A549 treated with AZD2906 at 1 μM for 4 hours (cell line): ENCODE measurements at places on chromosomes 2 and 18. TPM values are rescaled to one million over a fixed set of nuclear protein-coding genes. Genes with fewer than 3 reads are reported as not detected.

Gene SAG
- not detected in 5 replicates for total RNA-seq

Gene SERPINB5
- total RNA-seq, result 0.09 to 0.34 TPM (median 0.10 TPM) in 5 replicates

Gene ASPRV1
- 0.20 to 0.38 TPM (median 0.25 TPM) in 5 replicates for total RNA-seq

Gene CRYGC
- total RNA-seq, result not detected in 5 replicates

Gene SCLY
- 17.9 to 21.9 TPM (median 19.4 TPM) in 5 replicates for total RNA-seq

Gene SLC4A3
- 2.0 to 3.8 TPM (median 2.9 TPM) in 5 replicates for total RNA-seq

Gene AAMP
- 126 to 194 TPM (median 130 TPM) in 5 replicates for total RNA-seq

Gene RBMS1
- total RNA-seq, result 46.8 to 55.8 TPM (median 51.8 TPM) in 5 replicates

Gene TMEM182
- total RNA-seq, result 3.2 to 5.6 TPM (median 4.1 TPM) in 5 replicates

Gene CD28
- total RNA-seq, result not detected in 5 replicates

Gene ATF2
- 14.8 to 21.3 TPM (median 18.0 TPM) in 5 replicates for total RNA-seq

Gene COLEC11
- total RNA-seq, result 0.31 to 0.82 TPM (median 0.53 TPM) in 5 replicates

Gene ATOH8
- 19.8 to 30.1 TPM (median 27.1 TPM) in 5 replicates for total RNA-seq

Gene EFHD1
- 3.5 to 5.3 TPM (median 4.2 TPM) in 5 replicates for total RNA-seq

Gene AQP12A
- not detected in 5 replicates for total RNA-seq

Gene BUB1
- total RNA-seq, result 33.7 to 43.6 TPM (median 36.3 TPM) in 5 replicates

Gene FSIP2
- 0.01 TPM in 1 of 5 replicates, not detected in the others for total RNA-seq

Gene FEV
- total RNA-seq, result not detected in 5 replicates

Gene RIT2
- total RNA-seq, result not detected in 5 replicates

Gene CTNNA2
- total RNA-seq, result 0.08 to 0.62 TPM (median 0.26 TPM) in 5 replicates

Gene TMBIM1
- total RNA-seq, result 127 to 142 TPM (median 137 TPM) in 5 replicates

Gene MAB21L4
- total RNA-seq, result 0.13 to 0.35 TPM (median 0.28 TPM) in 5 replicates

Gene DSG1
- not detected in 5 replicates for total RNA-seq

Gene LHCGR
- total RNA-seq, result not detected in 5 replicates

Gene IL18R1
- 1.0 to 1.4 TPM (median 1.4 TPM) in 5 replicates for total RNA-seq

Gene SLC14A1
- total RNA-seq, result 0.14 TPM in 1 of 5 replicates, not detected in the others

Gene HJURP
- total RNA-seq, result 48.3 to 54.8 TPM (median 50.4 TPM) in 5 replicates

Gene SOX11
- not detected in 5 replicates for total RNA-seq

Gene KCNF1
- total RNA-seq, result 19.4 to 39.2 TPM (median 29.8 TPM) in 5 replicates

Gene MROH2A
- 0.11 to 0.23 TPM (median 0.18 TPM) in 4 of 5 replicates, not detected in the other for total RNA-seq

Gene TAF1B
- total RNA-seq, result 21.4 to 47.3 TPM (median 23.8 TPM) in 5 replicates

Gene MZT2A
- 120 to 224 TPM (median 213 TPM) in 5 replicates for total RNA-seq

Gene ADCYAP1
- total RNA-seq, result not detected in 5 replicates

Gene LIMS2
- 5.8 to 10.2 TPM (median 7.8 TPM) in 5 replicates for total RNA-seq

Gene POTEC
- total RNA-seq, result not detected in 5 replicates

Gene C2orf80
- not detected in 5 replicates for total RNA-seq

Gene LYPD1
- total RNA-seq, result 13.7 to 20.5 TPM (median 15.7 TPM) in 5 replicates

Gene PNKD
- 58.2 to 76.9 TPM (median 74.2 TPM) in 5 replicates for total RNA-seq

Gene NOSTRIN
- 1.2 to 2.5 TPM (median 1.9 TPM) in 5 replicates for total RNA-seq

Gene ORC4
- 29.6 to 36.7 TPM (median 34.6 TPM) in 5 replicates for total RNA-seq

Gene C1GALT1C1L
- total RNA-seq, result 1.5 to 2.6 TPM (median 2.4 TPM) in 5 replicates

Gene MAP2
- 0.93 to 1.8 TPM (median 1.1 TPM) in 5 replicates for total RNA-seq

Gene LAMA1
- 0.06 to 0.16 TPM (median 0.09 TPM) in 5 replicates for total RNA-seq

Gene MIB1
- total RNA-seq, result 5.4 to 9.8 TPM (median 8.1 TPM) in 5 replicates

Gene SLC4A5
- 0.15 to 0.47 TPM (median 0.24 TPM) in 5 replicates for total RNA-seq

Gene VWA3B
- 0.09 to 0.14 TPM (median 0.12 TPM) in 3 of 5 replicates, not detected in the others for total RNA-seq

Gene ZNF512
- total RNA-seq, result 14.8 to 19.7 TPM (median 17.7 TPM) in 5 replicates

Gene ATP6V1B1
- total RNA-seq, result 1.3 to 2.3 TPM (median 1.7 TPM) in 5 replicates

Gene SUCLG1
- total RNA-seq, result 90.7 to 96.0 TPM (median 93.5 TPM) in 5 replicates

Gene DCDC2C
- total RNA-seq, result 0.15 to 0.82 TPM (median 0.40 TPM) in 5 replicates

Gene CYRIA
- 0.38 to 0.72 TPM (median 0.52 TPM) in 5 replicates for total RNA-seq

Gene MCFD2
- total RNA-seq, result 89.0 to 118 TPM (median 99.6 TPM) in 5 replicates

Gene IL18RAP
- total RNA-seq, result 0.03 to 0.25 TPM (median 0.09 TPM) in 4 of 5 replicates, not detected in the other

Gene TMEM163
- 0.09 to 0.17 TPM (median 0.10 TPM) in 5 replicates for total RNA-seq

Gene UPP2
- not detected in 5 replicates for total RNA-seq

Gene SSB
- 116 to 161 TPM (median 128 TPM) in 5 replicates for total RNA-seq

Gene MC2R
- not detected in 5 replicates for total RNA-seq

Gene CDH19
- total RNA-seq, result 0.56 to 1.0 TPM (median 0.73 TPM) in 5 replicates

Gene NAT8
- total RNA-seq, result not detected in 5 replicates
